IPS DF 6.9 (cell line): ENCODE measurements at places on chromosomes 3 and 15.

DNA sequence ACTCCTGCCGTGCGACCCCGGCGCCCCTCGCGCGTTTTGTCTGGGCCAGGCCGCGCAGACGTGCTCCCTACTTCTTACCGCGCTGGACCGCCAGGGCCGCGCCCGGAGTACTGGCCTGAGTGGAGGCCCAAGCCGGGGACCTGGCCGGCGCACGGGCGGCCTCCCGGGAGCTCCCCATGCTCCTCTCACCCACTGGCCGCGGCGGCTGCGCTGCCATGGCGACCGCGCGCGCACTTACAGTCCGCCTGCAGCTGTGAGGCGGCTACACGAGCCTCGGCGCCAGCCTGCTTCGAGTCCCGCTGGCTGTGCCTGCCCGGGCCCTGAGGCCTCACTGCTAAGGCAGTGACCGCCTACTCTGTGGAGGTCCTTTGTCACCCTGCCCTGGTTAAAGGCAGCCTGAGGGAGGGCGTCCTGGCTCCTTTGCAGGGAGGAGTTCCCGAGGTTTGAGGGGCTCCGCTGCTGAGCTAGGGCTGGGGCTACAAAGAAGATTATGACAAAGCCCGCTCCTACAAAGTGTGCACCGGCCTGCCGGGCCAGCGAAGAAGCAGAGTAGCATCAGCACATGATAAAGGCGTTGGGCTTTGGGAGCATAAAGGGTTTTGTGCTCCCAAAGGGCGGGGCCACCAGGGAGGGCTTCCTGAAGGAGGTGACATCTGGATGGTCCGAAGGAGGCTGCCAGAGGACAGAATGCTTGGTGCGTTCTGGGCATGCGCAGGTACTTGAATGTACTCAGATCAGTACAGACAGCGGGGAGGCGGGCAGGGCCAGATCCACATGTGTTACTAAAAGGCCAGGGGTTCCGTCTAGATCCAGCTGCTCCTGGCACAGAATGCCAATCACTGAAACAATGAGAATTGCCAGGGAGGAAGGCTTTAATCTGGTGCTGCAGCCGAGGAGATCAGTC is at the start of the genes LRRC34 and LRRIQ4:
Gene LRRC34 (minus strand): TSS at position 573 of the 904 bp plus-strand sequence. CDS start 356 bp downstream, at position 217.
Gene LRRIQ4 (plus strand): TSS at position 539 of the 904 bp plus-strand sequence. CDS start 9,052 bp downstream, outside the sequence.
- no peak for DNase-seq

DNA sequence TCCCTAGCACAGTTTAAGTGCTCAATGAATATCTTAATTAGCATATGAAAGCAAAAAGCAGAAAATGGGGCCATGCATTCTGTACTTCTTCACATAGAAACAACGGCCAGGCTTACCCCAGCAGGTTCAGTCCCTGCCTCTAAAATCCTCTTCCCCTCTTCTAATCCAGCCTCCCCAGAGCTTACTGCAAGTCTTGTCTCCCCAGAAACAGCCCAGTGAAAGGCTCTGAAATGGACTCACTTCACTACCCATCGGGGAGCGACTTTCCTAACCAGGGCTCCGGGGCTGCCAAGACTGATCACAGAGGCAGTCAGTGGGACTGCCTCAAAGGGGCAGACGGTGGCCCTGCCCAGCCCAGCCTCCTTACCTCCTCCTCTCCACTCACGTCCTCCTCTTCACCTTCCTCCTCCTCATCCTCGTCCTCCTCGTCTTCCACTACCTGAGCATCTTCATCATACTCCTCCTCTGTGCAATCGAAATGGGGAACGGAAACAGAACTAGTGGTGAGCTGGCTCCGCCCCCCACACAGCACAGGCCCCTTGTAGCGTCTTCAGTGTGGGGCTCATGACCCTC is 38.0 kb downstream of the ANP32A start:
- DNase-seq = no peak

DNA sequence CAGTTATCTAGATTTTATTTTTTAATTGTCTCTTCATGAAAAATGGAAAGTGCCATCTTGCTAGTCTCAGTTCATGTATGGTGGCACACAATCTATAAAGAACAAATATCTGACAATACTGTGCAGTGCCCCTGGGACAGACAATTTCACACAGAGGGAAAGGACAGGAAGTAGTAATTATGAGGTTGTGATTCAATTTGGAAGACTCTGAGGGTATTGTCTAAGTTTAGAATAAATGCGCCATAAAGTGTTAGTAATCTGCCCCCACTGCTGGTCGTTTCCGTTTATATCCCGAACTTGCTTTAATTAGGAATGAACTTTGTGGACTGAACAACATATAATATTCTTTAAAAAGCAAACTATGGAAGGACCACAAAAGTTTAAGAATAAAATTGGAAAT is 196.4 kb upstream of the SLC24A5 start:
- no peak for DNase-seq

- no peak for DNase-seq
Observed at GRCh38 chr15:42031198-42031915, 10.5 kb upstream of the PLA2G4E start.

GRCh38 chr3:149902498-149903139 is 68.1 kb downstream of the PFN2 start:
- DNase-seq = no peak

- DNase-seq = no peak
Observed at GRCh38 chr3:186025161-186025560, 83.7 kb downstream of the ETV5 start.

GRCh38 chr15:41292521-41292920 is 39.9 kb downstream of the OIP5 start:
- DNase-seq = no peak

DNA sequence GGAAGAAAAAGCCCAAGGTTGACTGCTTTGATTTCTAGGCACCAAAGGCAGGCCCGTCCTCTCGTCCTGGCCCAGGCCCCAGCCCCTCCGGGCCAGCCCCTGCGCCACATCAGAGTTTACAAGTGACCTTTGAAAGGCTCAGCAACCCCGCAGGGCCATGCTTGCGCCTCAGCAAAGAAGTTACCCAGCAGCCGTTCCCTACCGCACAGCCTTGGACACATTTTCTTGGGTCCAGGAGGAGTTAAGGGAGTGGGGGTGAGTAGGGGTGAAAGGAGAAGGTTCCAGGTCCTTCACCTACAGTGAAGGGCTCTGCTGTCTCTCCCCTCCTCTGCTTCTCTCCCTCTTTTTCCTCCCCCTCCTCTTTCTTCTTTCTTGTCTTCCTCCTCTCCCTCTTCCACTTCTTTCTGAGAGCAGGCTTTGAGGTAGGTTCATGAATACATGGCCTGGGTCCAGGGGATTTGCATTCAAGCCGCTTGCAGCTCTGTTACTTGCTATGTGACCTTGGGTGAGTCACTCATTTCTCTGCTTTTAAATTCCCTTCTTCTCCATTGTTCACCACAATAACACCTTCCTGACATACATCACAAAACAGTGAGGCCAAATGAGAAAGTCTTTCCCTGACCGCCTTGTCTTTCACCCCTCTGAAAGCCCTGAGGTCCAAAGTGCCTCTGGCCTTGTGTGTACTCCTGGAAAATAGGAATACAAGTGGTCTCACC is 223.3 kb upstream of the TPRG1 start:
- DNase-seq = no peak

DNA sequence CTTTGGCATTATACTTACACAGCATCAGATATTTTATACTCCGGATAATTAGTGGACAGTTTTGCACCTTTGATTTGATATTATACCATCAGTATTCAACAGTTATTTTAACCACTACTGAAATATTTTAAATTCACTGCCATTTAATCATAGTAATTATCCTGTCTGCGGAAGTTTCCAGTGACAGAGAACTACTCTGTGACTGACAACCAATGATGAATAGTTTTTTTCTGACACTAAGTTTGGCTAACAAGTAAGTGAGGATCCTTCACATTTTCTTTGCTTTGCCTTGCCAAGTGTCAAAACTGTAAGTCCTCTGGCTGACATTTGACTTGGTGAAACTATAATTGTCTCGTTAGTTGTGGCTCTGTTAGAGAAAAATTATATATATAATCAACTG is 30.5 kb upstream of the GOLGA8B start:
- DNase-seq = no peak

DNA sequence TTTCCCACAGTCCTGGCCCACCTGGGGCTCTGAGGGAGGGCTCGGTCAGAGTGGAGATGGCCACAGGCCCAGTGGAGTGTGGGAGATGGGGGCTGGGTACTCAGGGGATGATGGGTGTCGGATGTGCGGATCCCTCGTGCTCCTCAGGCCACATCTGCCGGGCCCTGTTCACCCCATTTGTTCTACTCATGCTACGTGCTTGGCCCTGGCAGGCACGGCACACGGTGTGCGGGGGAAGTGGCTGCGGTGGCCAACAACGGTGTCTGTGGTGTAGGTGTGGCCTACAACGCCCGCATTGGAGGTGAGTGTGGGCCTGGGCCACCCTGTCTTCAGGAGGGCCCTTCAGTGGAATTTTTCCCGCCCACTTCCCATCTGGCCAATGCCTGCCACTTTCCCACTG is 7.0 kb upstream of the FES start:
- DNase-seq = no peak

DNA sequence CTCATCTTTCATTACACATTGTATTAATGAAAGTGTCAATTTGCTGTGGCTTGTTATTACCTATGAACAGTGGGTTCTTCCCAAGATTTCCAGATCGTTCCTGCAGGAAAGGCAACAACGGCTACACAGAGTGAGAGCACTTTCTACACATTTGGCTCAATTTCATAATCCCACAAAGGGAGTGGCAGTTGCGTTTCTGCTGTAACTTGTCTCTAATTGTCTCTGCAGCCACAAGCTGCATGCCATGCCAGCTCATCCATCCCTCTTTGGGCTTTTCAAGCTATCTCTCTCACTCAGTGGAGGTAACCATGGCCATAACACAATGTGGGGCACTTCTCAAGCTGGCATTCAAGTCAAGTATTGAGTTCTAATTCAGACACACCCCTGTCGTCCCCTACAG is 27.7 kb upstream of the CPNE4 start:
- no peak for DNase-seq

DNA sequence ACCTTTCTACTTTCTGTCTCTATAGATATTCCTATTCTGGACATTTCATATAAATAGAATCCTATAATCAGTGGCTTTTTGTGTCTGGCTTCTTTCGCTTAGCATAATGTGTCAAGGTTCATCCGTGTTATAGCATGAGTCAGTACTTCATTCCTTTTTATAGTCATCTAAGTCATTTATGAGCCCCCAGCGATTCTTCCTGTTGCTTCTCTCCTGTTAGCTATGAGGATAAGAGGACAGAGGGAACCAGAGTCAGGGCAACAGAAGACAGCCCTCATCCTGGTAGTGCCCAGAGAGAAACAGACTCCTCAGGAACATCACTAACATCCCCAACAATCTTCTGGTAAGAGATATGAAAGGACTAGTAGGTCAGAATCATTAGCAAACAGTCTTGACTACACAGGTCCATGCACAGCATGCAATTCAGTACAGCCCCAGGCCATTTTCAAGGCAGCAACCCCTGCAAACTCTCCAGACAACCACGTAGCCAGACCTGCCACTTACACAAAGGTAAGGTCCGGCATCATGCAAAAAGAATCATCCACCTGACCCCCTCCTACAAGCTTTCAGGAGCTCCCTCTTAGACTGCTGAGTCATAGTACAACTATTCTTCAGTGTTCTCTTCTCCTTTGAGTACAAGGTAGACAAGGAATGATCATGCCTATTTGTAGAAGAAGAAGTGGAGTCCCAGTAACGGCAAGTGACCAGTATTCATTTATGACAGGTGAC is 91.5 kb downstream of the MYLK start:
- DNase-seq = no peak

- no peak for DNase-seq
Observed at GRCh38 chr3:141942006-141942405, 65.6 kb downstream of the ATP1B3 start.
